Suppressor macrophage treated with lipopolysaccharide for 1 hour (primary cell): ENCODE measurements at places on chromosomes 16 and 17.

GRCh38 chr16:20089246-20089965, 15.7 kb upstream of the GPR139 start:
- peak; percentile 12 for DNase-seq

- DNase-seq: no peak
Measured at GRCh38 chr16:61412562-61412961, 623.7 kb downstream of the CDH8 start.

DNA sequence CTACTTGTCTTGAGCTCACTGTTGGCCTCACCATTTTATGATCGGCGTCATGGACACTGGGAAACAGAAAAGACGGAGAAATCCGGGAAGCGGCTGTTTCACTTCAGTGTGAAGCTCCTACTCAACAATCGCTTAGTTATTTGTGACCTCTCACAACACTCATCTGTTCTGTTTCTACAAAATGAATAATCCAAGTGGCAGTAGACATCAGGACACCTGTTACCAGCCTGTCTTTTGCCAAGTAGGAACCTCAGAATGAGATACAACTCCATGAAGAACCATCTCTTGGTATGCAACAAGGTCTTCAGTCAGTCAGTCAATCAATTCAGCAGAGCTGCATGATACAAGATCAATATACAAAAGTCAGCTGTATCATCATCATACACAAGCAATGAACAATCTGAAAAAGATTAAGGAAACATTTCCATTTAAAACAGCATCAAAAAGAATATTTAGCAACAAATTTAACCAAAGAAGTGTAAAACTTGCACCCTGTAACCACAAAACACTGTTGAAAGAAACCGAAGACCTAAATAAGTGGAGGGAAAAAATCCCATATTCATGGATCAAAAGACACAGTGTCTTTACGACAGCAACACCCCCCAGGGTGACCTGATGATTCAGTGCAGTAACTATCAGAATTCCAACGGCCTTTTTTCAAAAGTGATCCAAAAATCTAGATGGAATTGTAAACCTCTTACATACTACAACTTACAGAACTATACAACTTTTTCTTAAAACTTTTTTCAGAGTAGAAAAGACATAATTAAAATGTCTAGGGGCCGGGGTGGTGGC, 63.4 kb downstream of the ANKRD11 start:
- DNase-seq: no peak

DNA sequence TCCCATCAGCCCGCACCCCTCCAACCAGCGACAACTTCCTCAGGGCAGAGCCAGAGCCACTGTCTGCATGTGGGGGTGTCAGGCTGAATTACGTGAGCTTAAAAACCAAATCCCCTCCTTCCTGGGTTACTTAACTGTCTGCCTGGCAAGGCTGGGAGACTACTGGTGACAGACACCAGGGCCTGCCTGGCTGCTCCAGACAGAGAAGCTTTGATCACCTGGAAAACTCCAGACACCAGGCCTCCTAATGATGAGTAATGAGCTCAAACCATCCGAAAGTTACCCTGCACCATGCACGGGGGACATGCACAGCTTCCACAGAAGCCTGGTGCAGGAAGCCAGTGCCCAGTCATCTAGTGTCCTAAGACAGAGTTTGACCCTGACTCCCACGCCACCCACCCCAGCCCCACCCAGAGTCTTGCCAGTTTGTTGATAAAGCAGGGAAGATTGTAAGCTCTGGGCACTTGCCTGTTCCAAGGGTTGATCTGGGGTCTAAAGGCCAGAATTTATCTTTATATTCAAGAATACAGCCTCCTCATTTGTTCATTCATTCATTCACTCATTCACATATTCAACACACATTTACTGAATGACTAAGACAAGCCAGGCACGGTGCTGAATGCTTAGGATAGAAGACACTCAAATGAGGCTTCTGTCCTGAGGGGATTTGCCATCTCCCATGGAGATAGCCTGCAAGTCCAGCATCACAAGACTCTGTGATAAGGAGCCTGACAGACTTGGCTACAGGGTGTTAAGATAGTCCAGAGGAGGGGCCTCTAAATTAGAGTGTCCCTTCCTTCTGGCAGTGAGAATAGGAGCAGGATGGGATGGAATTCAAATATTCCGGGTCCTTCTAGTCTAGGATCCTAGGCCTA, 7.2 kb upstream of the CCDC182 start:
- peak; percentile 53 for DNase-seq

DNA sequence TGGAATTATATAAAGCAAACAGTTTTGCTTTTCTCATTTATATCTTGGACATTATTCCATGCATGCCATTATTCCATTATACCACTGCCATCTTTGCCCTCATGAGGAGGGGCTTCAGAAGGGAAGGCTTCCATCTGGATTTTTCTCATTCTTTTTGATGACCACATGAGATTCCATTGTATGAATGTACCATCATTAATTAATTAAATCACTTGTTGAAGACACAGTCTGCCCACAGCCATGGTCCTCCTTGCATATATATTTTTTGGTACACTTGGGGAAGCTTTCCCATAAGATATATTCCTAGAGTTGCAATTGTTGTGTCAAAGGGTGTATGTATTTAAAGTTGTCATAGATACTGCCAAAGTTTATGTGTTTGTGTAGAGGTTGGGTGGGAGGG, 7.1 kb downstream of the ARL4D start:
- no peak for DNase-seq

- no peak for DNase-seq
Measured at GRCh38 chr16:86673090-86673955, 95.0 kb downstream of the FOXL1 start.

DNA sequence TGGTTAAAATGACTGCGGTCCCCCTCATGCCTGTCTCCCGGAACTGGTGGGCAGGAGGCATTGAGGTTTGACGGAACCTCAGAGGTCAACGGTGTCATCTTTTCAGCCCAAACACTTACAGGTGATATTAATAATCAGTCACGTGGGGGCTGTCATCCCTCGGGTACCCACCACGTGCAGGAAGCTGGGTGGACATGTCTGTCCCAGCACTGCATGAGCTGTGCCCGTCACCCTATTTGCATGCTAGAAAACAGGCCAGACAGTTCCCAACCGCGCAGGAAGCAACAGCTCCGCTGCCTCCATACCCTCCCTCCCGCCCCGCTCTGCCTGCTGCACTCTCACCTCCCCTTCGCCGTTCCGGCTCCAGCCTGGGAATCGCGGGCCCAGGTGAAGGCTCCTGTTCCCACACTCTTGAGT, 1.4 kb downstream of the SYNGR3 start:
- peak; percentile 55 for DNase-seq

DNA sequence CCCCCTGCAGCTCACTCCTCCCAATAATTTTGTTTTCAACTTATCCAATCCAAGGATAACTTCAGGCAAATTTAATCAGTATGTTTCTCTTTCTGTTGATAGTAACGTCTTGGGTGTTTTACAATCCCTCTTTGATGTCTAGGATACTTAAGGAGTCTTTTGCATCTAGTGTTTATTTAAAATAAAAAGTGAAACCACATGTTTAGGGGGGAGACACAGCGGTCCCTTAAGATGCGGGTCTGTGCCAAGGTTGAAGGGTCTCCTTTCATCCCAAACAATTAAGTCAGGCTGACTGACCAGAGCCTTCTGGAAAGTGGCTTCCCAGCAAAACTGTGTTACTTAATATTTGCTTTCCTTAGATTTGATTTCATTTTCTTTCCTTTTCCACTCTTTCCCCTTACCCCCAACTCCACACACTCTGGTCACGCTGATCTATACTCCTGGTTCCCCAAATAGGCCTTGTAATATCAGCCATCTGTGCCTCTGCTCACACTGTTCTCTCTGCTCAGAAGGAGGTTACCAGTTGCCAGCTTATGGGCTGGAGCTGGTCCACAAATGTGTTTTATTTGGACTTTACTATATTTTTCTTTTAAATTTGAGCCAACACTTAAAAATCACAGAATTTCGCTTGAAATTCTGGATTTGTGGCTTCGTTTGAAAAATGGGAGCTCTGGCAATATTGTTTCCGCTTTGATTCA, 11.2 kb downstream of the ANKS4B start:
- no peak for DNase-seq

DNA sequence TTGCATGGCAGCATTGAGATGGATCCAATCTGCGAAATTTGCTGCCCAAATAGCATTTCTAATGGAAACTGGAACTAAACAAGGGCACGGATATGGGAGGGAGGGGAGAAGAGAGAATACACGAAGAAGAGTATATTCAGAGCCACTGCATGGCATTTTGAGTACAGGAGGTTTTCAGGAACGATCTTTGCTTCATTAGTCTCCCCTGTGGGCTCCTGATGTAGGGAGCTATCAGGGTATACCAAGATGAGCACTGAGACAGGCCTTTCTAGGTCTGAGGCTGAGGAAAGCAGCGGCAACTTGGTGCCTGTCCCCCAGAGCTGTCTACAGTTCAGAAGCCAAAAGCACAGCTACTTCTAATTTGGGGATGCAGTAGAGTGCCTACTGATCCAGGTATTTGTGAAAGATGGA, 257.7 kb upstream of the PMFBP1 start:
- no peak for DNase-seq
